NCI-H2227 treated with DMSO at 0.1 percent for 48 hours (cell line): ENCODE measurements at places on chromosomes 13 and 19.

DNA sequence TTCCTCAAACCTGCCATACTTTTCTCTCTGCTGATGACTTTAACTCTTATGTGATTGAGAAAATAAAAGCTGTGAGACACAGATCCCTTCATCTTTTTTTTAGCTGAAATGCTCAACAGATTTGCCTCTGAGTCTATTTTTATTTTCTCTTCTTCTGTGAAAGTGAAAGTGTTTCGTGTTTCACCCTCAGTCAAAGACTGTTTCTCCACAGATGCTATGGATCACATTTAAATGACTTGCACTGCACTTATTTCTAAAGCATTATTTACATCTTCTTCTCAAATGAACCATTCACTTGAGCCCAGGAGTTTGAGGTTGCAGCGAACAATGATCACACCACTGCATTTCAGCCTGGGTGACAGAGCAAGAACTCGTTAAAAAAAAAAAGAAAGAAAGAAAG lies 890.1 kb upstream of the PCDH20 start:
- DNase-seq, result no peak

GRCh38 chr13:113445791-113446487 lies 7.3 kb downstream of the ADPRHL1 start:
- DNase-seq, result no peak

GRCh38 chr13:58949646-58950045 lies 1214.1 kb downstream of the DIAPH3 start:
- no peak for DNase-seq

GRCh38 chr13:20057963-20058362 lies 99.4 kb downstream of the ZMYM2 start:
- DNase-seq, result no peak

- DNase-seq, result no peak
Observed at GRCh38 chr19:40867701-40868100, 14.3 kb downstream of the CYP2A7 start.

DNA sequence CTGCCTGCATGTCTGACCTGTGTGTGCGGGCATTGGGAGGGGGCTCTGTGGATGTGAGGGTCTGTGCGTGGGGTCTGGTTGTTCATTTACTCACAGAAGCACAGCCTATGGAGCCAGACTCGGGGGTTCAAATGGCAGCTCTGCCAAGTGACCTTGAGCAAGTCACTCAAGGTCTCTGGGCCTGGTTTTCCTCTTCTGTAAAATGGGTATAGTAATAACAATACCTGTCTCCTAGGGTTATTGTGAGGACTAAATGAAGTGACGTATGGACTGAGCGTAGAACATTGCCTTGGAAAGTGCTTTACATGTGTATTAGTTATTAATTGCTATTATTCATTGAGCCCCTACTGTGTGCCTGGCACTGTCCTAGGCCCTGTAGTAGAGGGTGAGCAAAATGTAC lies 24.4 kb downstream of the CKM start:
- DNase-seq, result no peak

DNA sequence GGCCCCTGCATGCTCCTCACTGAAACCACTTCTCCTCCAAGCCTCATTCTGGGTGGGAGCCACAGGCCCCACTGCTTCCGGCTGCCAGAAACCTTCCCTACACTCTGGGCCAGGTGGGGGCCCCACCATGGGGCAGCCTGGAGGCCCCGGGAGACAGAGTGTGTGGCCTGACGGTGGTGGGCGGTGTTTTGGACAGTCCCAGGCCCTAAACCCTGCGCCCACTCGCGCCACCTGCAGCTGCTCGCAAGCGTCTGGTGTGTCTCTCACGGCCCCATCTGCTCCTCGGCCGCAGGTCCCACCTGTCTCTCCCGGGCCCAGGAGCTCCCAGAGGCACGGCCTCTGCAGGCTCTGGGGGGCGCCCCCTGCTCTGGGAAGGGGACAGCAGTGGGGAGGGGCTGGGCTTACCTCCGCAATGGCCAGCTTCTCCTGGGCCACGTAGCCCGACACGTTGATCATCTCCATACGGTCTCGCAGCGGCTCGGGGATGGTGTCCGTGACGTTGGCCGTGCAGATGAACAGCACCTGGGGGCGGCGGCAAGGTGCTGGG lies 5.6 kb downstream of the RPL36 start:
- DNase-seq, result no peak

GRCh38 chr13:95038949-95039348 lies 262.3 kb downstream of the ABCC4 start:
- no peak for DNase-seq

DNA sequence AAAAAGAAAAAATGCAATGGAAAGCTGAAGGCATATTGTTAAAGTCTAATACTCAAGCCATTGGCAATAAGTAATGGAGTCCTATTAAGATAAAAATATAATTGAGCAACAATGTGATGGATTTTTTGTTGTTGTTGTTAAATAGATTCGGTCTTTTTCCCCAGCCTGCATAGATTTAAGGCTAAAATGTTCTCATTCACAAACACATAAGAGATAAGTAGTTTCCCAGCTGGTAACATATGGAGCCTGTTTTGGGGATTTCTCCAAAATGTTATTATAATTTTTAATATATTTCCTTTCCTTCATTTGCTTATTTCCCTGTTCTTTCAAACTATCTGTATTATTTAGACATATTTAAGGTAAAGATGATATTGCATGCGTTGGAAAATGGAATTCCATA lies 1149.1 kb upstream of the PRR20A start:
- DNase-seq, result no peak

GRCh38 chr13:33204130-33204927 lies 81.2 kb downstream of the STARD13 start:
- DNase-seq, result no peak

GRCh38 chr13:85565652-85566051 lies 233.6 kb downstream of the SLITRK6 start:
- no peak for DNase-seq

DNA sequence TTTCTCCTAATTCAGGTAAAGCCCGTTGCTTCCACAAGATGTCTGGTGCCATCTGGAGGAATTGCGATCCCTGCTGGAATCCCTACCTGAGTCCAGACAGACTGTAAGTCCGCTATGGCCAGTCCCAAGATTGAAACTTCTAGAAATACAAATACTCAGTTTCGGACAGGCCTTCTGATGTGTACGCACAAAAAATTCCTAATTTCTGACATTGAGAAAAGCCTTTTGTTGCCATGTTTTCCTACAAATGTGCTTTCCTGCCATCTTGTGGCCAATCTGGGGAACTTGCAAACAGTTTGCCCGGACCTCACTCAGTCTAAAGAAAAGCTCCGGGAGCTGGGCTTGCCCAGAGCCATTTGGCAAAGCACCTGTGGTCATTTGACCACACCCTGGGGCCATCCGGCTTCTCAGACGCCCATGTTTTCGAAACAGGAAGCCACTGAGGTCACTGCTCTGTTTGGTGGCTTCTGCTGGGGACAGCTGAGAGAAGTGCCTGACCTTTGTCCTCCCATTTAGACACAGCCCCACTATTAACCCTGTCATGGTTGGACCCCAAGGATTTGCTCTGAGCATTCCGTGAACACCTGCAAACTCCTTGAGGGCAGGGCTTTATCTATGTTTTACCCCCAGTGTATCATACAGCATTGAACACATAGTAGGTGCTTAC lies 79.4 kb downstream of the SLC15A1 start:
- peak; percentile 57 for DNase-seq

- DNase-seq, result no peak
Observed at GRCh38 chr13:45811891-45812694, 39.5 kb downstream of the SIAH3 start.
